ENCODE measurements at places on chromosomes 13 and 19. TPM values are rescaled to one million over a fixed set of nuclear protein-coding genes. Genes with fewer than 3 reads are reported as not detected.

TNFSF9 gene
- total RNA-seq = 2.3 TPM

FLT1 gene
- 0.02 TPM for total RNA-seq

SERP2 gene
- total RNA-seq = not detected

PSG1 gene
- total RNA-seq = 0.12 TPM

GFY gene
- total RNA-seq = 0.16 TPM

Data from A549 treated with Hydrocortisone at 1 μM for 4 hours (cell line).